ENCODE measurements at places on chromosomes 7 and 10.
A peak's percentile ranks its signal among the peaks of the same experiment; 100 is the strongest.

GRCh38 chr10:95466436-95466835 is 94.7 kb downstream of the SORBS1 start:
- DNase-seq = no peak

- no peak for DNase-seq
These were observed 10.0 kb upstream of the STK31 start for GRCh38 chr7:23700046-23700445.

GRCh38 chr10:110498982-110499795 is 1.5 kb downstream of the DUSP5 start:
- DNase-seq = peak; percentile 60

- DNase-seq = peak; percentile 47
These were observed 163.7 kb downstream of the SEMA3D start for GRCh38 chr7:85023066-85023712.

DNA sequence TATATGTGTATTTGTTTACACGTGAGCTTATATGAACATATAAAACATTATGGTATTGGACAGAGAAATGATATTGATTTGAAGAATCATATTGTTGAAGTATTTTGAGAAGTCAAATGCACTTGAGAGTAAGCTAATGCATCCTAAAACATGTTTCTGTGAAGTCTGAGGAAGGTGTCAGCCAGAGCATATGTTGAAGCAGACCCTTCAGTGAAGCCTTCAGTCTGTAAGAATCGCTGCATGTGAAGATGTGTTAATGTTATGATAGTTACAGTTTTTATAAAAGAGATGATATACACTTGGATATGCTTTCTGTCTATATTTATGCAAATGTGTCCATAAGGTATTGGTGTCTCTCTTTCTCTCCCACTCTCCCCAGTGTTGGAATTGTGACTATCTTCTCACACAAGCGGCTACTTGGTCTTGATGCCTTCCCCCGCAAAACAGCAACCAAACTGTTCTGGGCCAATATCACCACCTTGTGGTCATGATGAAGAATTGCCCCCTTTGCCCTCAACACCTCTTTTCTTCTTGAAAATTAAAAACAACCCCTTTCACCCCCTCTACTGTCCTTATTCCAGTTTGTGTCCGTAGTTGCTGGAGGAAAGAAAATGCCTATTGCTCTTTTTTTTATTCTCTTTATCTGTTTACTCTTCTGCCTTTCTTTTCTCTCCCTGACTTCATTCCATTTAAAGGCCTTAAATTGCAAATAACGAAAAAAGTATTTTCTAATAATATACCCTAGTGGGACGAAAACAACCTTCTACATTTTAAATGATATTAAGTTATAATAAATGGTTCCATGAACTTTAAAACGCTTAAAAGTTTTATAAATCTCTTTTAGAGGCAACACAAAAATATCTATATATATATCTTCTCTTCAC is 64.9 kb downstream of the IKZF1 start:
- peak; percentile 83 for DNase-seq

GRCh38 chr10:89029785-89030437 is 39.3 kb downstream of the FAS start:
- DNase-seq = peak; percentile 72

DNA sequence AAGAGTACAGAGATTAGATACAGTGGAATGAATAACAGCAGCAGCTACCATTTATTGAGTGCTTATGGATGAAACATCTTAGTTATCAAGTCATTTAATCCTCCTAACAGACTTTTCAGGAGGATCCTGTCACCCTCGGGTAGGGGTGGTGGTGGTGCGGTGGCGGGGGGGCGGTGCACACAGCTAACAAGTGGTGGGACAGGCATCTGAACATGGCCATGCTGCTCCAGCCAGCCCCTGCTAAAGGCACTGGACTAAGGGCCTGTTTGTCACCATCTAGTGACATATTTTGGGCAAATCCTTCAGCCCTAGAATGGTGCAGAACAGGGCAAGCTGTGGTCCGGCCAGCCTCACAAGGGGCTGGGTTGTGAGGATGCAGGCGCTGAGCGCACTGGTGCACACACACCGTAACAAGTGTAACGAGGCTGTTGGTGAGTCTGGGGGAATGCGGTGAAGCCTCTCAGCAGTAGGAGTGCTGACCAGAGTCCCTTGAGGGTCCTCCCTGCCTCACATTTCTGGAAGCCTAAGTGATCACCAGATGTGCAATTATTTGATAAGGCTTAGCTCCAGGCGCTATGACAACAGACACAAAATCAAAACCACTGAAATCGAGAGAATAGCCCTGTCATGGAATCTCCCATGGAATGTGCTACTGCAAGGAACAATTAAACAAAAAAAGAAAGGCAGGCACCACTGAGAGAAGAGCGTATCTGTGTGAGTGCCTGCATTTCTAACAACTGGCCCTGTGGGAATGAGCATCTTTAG is 102.2 kb downstream of the RNF216 start:
- DNase-seq = no peak

GRCh38 chr10:2225609-2226008 is 488.3 kb upstream of the ADARB2 start:
- DNase-seq = no peak

- DNase-seq = no peak
These were observed 32.1 kb upstream of the NMT2 start for GRCh38 chr10:15200626-15201025.

GRCh38 chr10:79273604-79274003 is 73.7 kb upstream of the PPIF start:
- no peak for DNase-seq

DNA sequence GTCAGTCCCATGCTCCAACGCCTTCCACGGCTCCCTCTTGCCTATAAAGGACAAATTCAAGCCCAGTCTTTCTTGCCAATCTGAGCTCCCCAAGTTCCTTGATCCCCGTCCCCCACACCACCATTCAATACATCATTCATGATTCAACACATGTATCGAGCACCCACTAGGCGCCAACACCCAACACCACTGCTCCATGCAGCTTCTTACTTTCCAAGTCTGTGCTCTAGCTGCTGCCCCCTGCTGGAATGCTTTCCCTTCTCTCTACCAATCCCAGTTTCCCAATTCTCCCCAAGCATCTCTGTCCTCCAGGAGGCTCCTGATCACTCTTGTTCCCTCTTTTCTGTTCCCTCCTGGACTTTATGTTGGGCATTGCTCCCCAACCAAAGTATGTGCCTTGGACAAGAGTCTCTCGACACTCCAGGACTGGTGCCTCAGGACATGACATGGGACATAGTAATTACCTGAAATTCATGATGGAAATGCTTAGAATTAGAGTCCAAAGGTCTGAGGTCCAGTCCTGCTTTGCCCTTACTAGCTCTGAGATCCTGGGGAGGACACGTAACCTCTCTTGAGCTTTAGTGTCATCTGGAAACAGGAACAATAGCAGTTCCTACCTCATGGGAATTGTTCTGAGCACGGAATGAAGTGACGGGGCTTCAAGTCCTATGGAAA is 172.7 kb downstream of the NEURL1 start:
- DNase-seq = no peak

GRCh38 chr10:27658788-27659187 is 86.8 kb downstream of the MKX start:
- no peak for DNase-seq

- no peak for DNase-seq
These were observed 5.5 kb upstream of the PITRM1 start for GRCh38 chr10:3178042-3178441.

- DNase-seq = peak; percentile 70
These were observed 136.6 kb downstream of the PTPN20 start for GRCh38 chr10:47047577-47048525.

DNA sequence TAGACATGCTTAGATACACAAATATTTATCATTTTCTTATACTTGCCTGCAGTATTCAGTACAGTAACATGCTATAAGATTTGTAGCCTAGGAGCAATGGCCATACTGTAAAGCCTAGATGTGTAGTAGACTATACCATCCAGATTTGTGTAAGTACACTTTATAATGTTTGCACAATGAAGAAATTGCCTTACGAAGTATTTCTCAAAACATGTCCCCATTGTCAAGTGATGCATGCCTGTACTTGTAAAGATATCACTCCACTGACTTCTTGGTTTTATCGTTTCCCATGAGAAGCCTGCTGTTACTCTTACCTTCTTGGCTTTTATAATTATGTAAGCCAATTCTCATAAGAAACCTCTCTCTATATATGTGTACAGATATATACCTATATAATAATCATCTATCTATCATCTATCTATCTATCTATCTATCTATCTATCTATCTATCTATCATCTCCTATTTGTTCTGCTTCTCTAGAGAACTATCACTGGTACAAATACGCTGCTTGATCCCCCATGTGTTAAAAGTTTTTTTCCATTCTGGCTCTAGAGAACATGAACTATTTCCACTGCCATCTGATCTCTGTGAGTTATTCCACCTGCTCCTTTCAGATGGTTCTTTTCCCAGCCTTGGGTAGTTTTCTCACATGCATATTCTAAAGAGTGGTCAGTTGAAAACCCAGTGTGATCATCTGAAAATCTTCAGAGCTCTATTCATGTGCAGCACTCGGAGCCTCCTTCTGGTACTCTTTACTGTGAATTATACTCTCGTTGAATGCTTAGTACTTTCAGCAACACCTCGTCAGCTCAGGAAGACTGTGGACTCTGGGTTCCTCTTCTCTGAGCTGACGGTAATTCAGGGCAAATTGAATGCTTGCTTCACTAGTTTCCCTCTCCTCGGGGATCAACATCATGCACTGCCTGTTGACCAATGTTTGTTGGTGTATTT is 14.5 kb upstream of the VCL start:
- DNase-seq = no peak

GRCh38 chr10:53638006-53638405 is 865.4 kb upstream of the MBL2 start:
- DNase-seq = no peak

DNA sequence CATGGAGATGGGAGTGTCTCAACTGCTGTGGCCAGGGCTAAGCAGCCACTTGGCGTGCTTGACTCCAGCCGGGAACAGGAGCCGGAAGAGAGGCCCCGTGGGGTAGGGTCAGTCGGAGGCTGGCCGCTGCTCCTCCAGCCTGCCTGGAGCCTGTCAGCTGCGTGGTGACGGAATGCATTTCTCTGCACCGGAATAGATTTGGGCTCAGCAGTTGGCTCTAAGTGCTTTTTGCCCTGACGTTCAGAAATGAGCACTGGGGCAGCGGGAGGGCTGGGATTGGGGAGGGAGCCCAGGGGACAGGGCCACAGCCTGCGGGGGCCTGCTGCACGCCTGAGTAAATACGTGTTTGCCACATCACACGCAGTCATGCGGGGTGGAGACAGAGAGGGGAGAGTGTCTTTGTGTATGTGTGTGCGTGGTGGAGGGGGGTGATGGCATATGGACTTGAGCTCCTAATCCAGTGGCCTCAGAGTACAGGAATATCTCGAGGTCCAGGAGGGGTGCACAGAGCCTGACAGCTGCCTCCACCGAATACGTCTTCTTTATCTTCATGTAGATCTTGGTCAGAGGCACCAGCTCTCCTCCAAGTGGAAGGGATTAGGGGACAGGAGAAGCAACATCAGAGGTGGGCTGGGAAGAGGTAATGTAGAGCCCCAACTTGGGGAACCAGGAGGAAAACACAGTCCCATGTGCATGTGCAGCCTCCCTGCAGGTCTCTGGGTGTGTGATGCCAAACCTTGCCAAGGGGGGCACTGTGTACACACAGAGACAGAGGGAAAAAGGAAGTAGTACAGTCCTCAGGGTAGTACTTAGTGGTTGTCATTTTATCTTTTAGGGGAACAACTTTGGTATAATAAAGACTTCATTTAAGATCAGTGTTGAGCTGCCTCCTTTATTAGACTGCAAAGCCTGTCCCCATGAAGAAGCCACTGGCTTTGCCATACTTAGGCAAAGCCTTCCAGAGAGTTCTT is 151.4 kb downstream of the CDH23 start:
- DNase-seq = no peak
